Glutamatergic neuron (in vitro differentiated cells): ENCODE measurements at places on chromosomes 16 and 17. TPM values are rescaled to one million over a fixed set of nuclear protein-coding genes. Genes with fewer than 3 reads are reported as not detected.

GRCh38 chr17:38740806-38741205 lies 7.3 kb downstream of the PCGF2 start:
- no peak for DNase-seq

- DNase-seq, result peak; percentile 19
These were observed 3.8 kb downstream of the CBX4 start for GRCh38 chr17:79835470-79835899.

GRCh38 chr17:841313-841712 lies 59.2 kb downstream of the MRM3 start:
- no peak for DNase-seq

Gene HSBP1
- 218 TPM for total RNA-seq

DNA sequence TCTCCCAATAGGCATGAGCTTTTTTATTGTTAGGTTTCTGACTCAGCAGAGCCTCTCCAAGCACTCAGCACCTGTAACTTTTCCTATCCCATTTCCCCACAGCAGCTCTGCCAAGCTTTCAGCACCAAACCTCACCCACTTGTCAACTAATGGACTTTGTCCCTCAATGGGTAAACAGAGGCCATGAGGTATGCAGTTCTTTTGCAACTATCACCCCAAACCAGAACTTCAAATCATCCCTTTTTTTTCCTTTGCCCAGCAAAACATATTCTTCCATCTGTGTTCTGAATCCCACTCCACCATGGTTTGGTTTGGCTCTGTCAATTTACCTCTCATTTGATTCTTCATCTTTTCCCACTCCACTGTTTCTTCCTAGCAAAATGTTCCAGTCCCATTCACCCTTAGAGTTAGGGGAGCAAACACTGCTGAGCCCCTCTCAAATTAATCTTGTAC lies 58.1 kb downstream of the TOX3 start:
- no peak for DNase-seq

Gene CDC6
- 4.7 TPM for total RNA-seq

DNA sequence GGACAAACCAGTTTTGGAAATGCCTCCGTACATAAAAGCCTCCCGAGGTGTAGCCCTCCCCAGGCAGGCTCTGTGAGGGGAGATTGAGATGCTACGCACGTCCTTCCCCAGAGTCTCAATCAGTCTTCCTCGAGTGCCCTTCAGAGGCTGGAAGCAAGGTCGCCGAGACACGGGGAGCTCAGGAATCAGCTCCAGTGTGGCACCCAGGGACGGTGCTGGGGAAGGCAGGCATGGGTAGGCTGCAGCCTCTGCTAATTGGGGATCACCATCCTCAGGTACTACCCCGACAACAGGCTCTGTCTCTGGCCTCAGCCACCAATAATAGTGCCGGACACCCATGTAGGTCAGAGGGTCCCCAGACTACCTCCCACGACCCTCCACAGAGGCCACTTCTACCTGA lies 28.1 kb upstream of the GSG1L start:
- peak; percentile 9 for DNase-seq
